Right ventricle myocardium inferior (tissue), 1 donor: ENCODE measurements at places on chromosomes 1 and 21. TPM values are rescaled to one million over a fixed set of nuclear protein-coding genes. Genes with fewer than 3 reads are reported as not detected.

Gene HSD3B2
- not detected for total RNA-seq

Gene NUAK2
- total RNA-seq, result 1.1 TPM

Gene OR2T33
- not detected for total RNA-seq

Gene CSF3R
- total RNA-seq, result 5.8 TPM

Gene SELL
- total RNA-seq, result 1.1 TPM

Gene SGIP1
- 3.5 TPM for total RNA-seq

Gene RUNX3
- 1.8 TPM for total RNA-seq

Gene RCAN3
- 5.9 TPM for total RNA-seq

Gene RPL11
- total RNA-seq, result 681 TPM

Gene AMPD1
- total RNA-seq, result not detected

Gene C4BPB
- total RNA-seq, result not detected

Gene CLCN6
- total RNA-seq, result 15.7 TPM

Gene NUP210L
- total RNA-seq, result 0.30 TPM

Gene AVPR1B
- total RNA-seq, result not detected

Gene ATP1A2
- total RNA-seq, result 209 TPM

- DNase-seq, result no peak
Measured at GRCh38 chr1:227215863-227216510, 102.3 kb downstream of the CDC42BPA start.

- DNase-seq, result no peak
Measured at GRCh38 chr1:47937586-47938254, 59.5 kb downstream of the TRABD2B start.

DNA sequence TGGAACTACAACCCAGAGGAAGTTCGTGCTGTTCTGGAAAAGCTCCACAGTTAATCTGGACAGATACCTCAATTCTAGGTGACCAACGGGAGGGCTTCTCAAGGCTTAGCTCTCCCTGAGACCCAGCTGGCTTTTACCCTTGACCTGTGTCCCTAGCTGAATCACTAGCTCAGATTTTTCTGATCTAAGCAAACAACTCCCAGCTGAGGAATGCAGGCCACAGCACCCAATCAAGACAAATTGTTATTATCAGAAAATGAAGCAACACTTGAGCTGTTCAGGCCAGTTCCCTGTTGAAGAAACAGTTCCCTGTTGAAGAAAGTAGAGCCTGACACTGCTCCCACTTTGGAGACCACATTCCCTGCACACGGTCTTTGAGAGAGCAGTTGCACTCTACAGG lies 16.0 kb downstream of the DIO1 start:
- no peak for DNase-seq

GRCh38 chr1:88133991-88134390 lies 550.1 kb upstream of the PKN2 start:
- DNase-seq, result no peak

- no peak for DNase-seq
Measured at GRCh38 chr1:165734906-165735305, 33.8 kb downstream of the TMCO1 start.

- no peak for DNase-seq
Measured at GRCh38 chr1:228544021-228544850, 57.1 kb downstream of the RNF187 start.

DNA sequence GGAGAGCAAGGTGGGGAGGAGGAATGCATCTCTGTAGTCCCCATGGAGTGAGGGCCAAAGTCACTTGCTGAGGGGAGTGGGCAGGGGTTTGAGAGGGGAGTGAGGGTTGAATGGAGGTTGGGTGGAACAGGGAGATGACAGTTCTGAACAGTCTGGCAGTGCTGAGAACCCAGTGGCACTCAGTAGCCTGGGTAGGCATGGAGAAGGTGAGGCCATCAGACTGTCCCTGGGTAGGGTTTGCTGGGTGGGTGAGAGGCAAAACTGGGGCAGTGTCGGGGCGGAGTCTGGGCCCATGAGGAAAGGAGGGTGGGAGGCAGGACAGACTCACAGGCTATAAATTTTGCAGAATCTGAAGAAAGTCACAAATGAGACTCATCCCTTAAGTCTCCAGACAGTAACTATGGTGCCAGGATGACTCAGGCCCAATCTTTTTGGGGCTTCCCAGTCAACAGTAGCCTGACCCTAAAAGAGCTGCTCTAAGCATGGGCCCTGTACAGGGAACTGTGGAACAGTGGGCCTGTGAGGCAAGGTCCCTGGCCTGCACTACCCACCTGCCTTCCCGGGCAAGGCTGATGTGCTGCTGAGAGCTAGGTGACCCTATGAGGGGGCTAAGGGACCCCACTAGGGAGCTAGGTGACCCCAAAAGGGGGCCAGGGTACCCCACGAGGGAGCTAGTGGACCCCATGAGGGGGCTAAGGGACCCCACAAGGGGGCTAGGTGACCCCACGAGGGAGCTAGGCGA lies 51.0 kb upstream of the DMRTB1 start:
- DNase-seq, result no peak

GRCh38 chr1:24206516-24207394 lies 19.7 kb upstream of the IFNLR1 start:
- no peak for DNase-seq

GRCh38 chr1:180791806-180792205 lies 120.9 kb upstream of the KIAA1614 start:
- DNase-seq, result no peak

- DNase-seq, result no peak
Measured at GRCh38 chr1:41493117-41493536, 8.6 kb upstream of the EDN2 start.

DNA sequence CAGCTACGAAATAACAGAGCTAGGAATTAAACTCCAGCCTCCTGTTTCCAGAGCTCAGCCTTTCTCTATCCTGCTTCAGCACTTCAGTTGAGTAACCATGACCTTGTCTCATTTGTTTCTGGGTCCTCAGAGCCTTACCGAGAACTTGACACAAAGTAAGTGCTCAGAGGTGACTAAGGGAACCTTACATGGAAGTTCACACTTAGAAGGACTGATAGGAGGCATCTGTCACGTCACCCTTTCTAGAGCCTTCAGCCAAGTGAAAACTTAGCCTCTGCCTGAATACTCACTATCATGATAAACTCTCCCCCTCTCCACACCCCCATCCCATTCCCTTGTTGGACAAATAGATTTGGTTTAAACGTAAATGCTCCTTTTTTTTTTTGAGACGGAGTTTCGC lies 9.8 kb upstream of the LUZP1 start:
- DNase-seq, result no peak

GRCh38 chr21:41780337-41781049 lies 13.6 kb upstream of the RIPK4 start:
- no peak for DNase-seq

- no peak for DNase-seq
Measured at GRCh38 chr21:46412521-46413364, 45.9 kb upstream of the DIP2A start.

GRCh38 chr1:46575300-46575699 lies 23.9 kb upstream of the KNCN start:
- no peak for DNase-seq

GRCh38 chr1:47786316-47786715 lies 210.9 kb downstream of the TRABD2B start:
- peak; percentile 60 for DNase-seq

DNA sequence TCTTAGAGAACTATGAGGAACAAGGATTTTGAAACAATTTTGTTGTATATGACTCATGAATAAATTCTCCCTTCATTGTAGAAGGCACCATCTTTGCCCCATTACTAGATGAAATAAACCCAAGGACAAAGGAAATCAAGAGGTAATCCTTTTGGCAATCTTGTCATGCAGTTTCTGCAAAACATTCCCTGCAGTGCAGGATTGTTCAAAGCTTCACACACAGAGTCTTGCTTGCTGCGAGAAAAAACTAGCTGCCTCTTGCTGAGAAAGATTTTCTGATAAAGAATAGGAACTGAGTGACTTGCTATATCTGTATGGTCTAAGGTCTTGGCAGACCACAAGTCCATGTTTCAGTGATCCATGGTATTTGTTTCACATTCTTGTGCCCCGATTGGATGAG lies 657.4 kb upstream of the ADGRL4 start:
- DNase-seq, result no peak

GRCh38 chr1:229448845-229449244 lies 15.0 kb upstream of the ACTA1 start:
- DNase-seq, result no peak

DNA sequence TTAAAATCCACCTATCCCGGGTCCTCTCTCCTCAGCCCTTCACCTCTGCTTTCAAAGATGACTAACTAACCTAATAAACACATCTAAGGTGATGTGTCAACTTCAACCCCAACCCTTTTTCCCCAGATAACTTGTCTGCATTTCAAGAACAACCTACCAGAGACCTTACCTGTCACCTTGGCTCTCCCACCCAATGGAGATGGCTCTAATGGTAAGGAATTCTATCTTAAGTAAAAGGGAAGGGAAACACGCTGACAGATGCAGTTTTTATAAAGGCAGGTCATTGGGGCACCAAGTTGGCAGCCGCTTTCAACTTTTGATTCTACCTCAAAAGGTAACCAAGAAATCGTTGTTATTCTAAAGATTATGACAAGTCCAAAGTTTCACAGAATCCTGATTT lies 37.6 kb downstream of the MRPL39 start:
- DNase-seq, result no peak

- DNase-seq, result no peak
Measured at GRCh38 chr21:44972821-44973220, 33.0 kb downstream of the SLX9 start.

- no peak for DNase-seq
Measured at GRCh38 chr1:115466433-115466832, 128.4 kb upstream of the NGF start.

DNA sequence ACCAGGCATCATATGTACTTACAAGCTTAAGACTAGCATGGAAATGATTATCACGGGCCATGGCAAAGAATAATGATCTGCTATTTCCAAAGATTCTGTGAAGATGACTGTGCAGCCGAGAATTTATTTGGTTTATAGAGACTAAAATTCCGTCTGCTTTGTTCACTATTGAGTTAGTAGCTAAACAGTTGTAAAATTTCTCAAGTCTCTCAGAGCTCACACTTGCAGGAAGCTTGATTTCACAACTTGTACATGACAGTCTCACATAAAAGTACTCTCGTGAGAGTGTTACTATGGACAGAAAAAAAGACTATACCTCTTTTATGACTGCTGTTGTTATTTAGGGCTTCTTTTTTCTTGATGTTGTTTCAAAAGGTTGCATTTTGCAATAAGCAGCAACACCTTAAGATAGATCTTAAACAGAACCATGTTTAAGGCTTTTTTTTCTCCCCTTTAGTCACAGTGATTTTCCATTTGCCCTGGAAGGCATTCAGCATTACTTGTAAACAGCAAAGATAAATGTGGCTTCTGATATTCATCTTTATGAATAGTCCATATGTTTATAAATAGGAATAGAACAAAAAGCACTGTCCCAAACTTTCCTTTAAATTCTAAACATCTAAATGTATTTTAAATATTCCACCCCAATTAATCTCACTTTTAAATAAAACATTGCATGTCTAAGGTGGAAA lies 24.8 kb downstream of the ST6GALNAC5 start:
- DNase-seq, result no peak

DNA sequence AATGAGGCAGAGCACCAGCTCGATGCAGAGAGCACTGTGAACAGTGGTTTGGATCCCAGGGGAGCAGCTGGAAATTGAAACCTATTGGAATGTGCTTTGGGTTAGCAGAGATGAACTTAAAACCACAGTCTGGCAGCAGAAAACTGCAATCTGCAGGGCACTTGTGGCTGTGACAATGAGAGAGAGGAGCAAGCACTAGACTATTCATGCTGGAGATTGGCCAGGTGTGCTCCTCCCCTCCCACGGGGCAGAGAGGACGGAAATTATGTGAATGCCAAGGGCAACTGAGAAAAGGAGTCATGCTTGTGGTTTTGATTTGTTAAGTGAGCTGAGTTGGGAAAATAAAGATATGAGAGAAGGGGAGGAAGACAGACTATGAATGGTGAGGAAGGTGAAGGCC lies 38.1 kb downstream of the HSD3B2 start:
- DNase-seq, result no peak

DNA sequence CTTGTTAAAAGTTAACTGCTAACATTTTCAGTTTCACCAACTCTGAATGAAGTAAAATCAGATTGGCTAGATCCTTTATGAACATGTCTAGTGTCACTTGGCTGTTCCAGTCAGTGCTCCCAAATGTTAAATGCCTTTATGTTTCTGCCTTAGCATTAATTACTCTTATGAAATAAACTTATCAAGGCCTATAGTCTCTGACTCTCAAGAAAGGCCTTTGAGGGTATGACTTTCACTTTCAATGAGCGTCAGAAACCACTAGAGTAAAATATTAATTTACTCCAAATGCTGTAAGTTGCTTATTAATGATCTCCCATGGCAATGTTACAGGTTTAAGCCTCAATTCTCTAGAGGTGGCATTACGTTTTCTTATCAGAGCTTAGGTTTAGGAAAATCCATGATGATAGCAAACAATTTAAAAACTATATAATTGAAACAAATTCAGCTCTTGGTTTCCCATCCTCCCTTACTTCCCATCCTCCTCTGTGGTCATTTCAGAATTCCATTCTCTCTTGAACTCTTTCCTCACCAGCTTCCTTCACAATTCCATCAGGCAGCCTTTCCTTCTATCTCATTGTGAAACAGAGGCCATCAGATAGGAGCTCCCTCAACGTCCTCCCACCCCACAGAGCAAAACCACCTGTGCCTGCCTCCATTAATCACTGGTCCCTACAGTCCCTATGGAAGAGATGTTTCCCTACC lies 108.6 kb upstream of the COP1 start:
- DNase-seq, result no peak

DNA sequence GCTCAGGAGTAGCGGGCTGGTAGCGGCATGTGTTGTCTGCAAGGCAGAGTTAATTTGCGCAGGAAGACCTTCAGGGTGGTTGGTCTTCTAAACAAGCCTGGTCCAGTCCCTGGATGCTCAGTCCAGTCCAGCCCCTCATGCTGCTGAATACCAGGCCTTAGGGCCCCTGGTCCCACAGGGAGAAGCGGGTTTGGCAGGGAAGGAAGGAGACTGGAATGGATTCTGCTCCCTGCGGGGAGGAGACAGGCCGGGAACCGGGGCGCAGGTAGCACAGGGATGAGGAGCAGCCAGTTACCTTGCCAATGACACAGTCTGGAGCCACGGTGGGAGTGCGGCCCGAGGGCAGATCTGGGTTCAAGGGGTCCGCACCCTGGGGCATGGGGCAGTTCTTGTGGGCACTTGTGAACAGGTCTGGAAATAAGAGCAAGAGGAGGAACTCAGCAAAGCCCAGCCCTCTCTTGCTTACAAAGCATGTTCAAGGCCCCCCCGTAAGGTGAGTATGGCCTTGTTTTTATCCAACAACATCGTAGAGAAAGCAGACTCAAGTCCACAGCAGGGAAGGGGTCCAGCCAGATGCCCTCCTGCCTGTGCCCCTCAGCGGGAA lies 10.1 kb downstream of the FAM131C start:
- DNase-seq, result no peak

GRCh38 chr1:86821956-86822355 lies 92.0 kb downstream of the SELENOF start:
- no peak for DNase-seq

- no peak for DNase-seq
Measured at GRCh38 chr1:115429241-115429640, 91.2 kb upstream of the NGF start.

GRCh38 chr1:5980314-5981008 lies 11.8 kb downstream of the NPHP4 start:
- peak; percentile 87 for DNase-seq
